Stimulated activated CD8-positive, alpha-beta memory T cell treated with anti-CD3 and anti-CD28 coated beads, Interleukin-15, amount 100 ng/mL, for 1 hour (primary cell): ENCODE measurements at places on chromosomes 1 and 21.

- no peak for DNase-seq
These were observed 125.8 kb downstream of the SLC45A1 start for GRCh38 chr1:8443558-8444194.

DNA sequence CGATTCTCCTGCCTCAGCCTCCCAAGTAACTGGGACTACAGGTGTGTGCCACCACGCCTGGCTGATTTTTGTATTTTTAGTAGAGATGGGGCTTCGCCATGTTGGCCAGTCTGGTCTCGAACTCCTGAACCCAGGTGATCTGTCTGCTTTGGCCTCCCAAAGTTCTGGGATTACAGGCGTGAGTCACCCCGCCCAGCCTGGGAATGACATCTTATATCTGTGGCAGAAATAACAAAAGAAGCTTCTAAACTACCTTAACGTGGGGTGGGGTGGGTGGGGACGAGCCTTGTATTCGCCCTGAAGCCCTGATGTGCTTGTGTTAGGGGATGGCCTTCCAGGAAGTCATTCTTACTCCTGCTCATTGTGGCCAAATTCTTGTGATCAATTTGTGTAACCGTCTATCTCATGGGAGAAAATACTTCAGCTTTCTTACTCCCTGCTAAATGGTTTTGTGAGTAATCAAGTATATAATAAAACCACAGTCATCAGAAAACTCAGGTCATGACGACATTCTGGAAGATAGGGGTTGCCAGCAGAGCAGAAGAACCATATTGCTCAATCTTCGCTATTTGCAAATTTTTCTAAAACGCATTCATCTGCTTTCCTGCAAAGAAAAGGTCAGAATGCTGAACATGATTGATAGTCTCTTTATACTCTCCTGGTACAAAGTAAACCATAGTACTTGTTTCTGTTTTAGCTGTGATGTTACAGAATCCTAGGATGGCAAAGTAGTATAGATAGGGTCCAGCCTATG, 63.2 kb downstream of the DIRAS3 start:
- DNase-seq = no peak

DNA sequence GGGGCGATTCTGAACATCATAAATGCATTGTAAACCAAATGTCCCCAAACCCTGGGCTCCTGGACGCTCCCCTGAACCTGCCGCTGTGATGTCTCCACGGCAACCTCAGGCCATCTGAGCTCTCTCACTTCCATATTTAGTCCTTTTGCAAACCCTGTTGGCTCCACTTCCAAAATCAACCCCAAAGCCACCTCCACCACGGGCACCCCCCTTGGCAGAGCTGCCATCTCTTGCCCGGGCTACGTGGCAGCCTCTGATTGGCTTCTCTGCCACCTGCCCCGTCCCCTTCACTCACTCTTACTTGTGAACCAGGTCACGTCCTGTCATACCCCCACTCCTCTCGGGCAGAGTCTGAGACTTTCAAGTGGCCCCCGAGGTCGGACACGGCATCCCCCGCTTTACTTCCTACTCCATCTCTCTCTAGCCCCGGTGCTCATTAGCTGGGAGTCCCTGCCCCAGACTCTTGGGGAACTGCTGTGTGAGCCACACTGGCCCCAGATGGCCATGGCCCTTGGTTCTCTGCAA, 15.8 kb downstream of the PRXL2B start:
- no peak for DNase-seq

DNA sequence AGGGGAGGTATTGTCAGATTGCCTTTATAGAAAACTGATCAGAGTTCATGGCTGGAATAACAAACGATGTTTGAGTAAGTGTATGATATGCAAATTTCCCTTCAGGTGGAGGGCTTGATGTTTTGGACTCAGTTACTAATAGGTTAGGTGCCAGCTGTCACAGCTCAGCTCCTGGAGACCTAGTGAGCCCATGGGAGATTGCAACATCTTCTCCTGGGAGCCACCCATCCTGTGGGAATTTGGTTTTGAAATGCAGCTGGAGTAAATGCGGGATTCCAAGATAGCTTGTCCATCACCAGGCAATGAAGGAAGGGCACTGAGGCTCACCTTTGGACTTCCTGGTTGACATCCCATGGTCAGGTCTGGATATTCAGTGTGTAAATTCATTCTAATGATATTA, 211.4 kb upstream of the NRIP1 start:
- DNase-seq = no peak

DNA sequence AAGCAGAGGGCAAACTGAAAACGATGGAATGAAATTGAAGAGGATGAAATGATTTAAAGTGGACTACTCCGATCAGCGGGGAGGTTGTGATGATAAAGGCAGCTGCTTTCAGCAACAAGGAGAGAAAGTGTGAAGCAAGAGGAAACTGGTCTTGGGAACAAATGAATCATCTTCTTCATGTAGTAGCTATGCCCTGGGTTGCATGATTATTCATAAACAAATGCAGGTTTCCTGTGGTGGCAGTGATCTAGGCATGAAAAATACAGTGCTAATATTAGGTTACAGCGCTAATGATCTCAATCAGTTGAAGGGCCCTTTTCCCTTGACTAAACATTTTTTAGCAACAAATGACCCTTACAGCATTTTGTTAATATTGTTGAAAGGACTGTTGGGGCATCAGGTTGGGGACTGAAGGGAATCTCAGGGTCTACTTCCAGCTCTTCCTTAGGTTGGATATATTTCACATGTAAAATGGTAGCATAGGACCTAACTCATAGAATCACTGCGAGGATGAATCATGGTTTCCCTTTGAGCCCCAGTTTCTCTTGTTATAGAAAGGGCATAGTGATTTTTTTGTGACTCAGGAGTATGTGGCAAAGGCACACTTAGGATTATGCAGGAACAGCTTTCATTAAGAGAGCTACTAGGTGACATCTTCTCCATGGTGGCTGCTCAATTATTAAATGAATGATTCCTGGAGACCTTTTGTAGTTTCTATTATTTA, 1.9 kb upstream of the ZFYVE9 start:
- no peak for DNase-seq

DNA sequence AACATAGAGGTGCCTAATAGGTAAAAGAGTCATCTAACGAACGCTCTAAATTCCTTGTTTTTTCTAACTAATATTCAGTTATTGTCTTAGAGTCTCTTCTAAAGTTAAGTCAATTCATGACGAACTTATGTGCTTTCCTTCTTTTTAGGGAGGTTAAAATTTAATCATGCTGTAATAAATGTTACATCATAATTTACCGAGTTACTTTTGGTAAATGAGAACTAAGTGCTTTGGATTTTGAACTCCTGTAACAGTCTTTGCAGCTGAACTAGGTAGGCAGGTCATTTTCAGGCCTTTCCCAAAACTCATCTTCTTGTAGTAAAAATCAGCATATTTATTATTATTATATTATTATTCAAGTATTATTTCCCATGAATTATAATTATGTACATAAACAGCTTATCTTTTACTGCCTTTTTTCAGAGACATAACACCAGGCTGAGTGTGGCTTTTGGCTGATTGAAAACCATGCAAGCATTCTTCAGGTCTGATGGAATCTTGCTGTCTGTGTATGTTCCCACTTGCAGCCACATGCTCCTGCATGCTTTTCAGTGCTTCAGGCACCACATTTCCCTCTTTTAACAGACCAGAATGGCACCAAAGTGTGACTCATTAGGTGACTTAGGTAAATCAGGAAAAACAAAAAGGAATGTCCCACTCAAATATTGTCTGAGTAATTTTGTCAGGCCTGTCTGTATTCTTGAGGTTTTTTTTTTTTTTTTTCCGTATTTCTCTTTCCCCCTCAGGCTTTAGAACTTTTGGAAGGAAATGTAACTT, 81.0 kb upstream of the CD55 start:
- DNase-seq = no peak

- no peak for DNase-seq
These were observed 363.5 kb upstream of the ST6GALNAC5 start for GRCh38 chr1:76503736-76504135.

DNA sequence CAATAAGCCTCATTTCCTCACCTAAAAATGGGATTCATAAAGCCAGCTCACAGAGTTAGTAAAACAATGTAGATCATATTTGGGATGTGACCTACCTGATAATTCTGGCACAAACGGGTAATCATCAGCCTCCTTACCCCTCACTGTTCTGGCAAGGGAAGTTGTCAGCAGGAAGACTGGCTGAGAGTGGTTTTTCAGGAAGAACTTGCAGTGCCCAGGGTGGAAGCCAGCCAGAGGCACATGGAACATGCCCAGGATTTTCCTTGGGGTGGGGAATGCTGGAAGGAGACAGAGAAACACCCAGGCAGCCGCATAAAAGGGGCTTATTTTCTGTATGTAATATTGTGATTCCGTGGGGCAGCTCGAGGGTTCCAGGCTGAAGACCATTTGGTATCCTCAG, 7.7 kb upstream of the SLC5A9 start:
- no peak for DNase-seq

DNA sequence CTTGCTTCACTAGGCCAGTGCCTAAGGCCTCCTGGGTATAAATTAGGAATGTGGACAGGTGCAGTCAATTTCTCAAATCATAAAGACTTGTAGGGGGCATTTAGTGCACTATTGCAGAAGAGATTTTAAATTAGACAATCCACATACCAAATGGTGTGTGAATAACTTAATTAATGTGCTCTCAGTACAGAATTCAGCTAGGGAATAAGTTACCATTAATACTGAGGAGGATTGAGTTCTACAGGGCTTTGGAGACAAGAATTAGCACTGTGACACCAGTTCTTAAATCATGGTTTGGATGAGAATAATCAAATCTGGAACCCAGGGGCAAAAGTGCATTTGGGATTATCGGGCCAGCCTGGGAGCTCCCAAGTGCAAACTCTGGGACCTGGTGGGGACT, 1.7 kb downstream of the SYPL2 start:
- DNase-seq = no peak

- DNase-seq = no peak
These were observed 218.2 kb upstream of the ADGRL2 start for GRCh38 chr1:81582467-81582986.

GRCh38 chr1:231045286-231045685, 5.2 kb upstream of the FAM89A start:
- DNase-seq = no peak

DNA sequence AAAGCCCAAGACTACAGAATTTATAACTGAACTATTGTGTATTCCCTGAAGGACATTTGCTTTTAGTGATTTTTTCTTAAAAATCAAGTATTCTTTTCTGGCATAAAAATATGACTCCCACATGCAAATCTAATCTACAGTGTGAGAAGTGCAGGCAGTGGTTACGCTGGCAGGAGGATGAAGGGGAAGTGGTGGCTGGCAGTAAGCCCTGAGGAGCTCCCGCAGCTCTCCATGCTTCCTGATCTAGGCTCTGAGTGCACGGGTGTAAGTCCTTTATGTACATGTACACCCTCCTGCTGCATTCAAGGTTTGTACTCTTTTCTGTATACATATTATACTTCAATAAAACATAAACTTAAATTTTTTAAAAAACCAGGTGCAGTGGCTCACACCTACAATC, 67.5 kb upstream of the PRDX6 start:
- no peak for DNase-seq

DNA sequence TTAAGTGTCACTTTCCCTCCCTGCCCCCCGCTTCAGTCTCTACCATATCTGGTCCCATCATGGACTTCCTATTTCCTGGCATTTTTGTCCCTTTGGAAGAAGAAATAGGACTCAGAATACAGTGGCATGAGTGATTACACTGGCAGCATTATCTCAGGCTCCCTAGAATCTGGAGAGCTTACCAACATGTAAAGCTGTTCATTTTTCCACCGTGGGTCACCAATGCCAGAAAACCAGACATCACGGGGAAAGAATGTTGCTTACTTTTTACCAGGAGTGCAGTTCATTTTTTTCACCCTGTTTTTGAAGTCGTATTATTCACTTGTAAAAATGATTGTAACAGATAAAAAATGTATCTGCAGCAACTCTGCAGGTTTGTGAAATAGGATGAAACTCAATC, 44.8 kb downstream of the BACH1 start:
- no peak for DNase-seq

- DNase-seq = no peak
These were observed 15.4 kb downstream of the PDXK start for GRCh38 chr21:43734131-43734927.

GRCh38 chr1:237025358-237026074, 16.5 kb upstream of the RYR2 start:
- no peak for DNase-seq

DNA sequence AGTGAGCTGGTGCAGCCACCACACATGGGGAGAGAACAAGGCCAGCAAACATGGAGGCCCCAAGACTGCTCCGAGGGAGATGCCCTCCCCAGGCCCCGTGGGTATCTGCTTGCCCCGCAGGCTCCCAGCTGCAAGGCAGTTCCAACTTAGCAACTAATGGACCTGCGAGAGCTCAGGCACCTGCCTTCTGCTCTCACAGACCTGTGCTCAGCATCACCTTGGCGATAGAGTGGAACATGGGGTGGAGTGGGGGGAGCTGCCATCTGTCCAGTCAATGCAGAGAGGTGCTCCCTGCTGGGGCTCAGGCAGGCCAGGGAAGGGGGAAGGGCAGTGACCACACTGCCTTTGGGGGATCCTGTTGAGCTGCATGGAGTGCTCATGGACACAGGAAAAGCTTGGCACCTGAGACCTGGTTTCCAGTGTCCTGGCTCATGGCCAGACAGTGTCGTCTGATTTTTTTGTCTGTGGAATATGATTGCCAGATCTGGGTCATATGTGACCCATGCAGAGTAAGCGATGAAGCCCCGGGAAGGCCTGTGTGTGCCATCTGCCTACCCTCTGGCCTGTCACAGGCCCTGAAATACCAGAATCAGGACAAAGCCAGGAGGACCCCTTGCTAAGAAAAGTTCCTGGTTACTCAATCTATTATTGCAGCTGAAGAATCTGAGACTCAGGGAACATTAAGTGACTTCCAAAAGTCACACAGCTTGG, 39.9 kb upstream of the TENT5C start:
- DNase-seq = no peak

GRCh38 chr1:111729271-111729921, 9.8 kb downstream of the INKA2 start:
- DNase-seq = no peak

- DNase-seq = no peak
These were observed 760 bp upstream of the SF3B4 start for GRCh38 chr1:149928401-149928724.

DNA sequence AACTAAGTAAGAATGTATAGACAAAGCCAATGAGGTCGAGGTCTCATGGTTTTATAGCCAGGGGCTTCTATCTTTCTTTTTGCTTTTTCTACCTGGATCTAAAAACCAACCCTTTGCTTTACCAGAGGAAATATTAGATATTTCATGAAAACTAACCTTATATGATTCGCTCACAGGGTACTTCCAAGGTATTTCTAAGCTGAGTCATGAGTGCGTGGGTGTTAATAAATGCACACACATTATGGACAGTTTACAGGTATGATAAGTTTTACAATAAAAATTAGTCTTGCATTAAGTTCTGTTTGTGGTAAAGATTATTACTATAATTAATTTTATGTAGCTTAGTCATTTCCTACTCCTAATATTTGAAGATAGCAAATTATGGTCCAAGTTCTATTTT, 217.2 kb downstream of the CHRM3 start:
- no peak for DNase-seq

- no peak for DNase-seq
These were observed 175.8 kb downstream of the ADGRL2 start for GRCh38 chr1:81976539-81976938.
